ENCODE measurements at places on chromosomes 6 and 20.

- DNase-seq = no peak
Observed at GRCh38 chr6:17011985-17012384, 89.9 kb upstream of the STMND1 start.

DNA sequence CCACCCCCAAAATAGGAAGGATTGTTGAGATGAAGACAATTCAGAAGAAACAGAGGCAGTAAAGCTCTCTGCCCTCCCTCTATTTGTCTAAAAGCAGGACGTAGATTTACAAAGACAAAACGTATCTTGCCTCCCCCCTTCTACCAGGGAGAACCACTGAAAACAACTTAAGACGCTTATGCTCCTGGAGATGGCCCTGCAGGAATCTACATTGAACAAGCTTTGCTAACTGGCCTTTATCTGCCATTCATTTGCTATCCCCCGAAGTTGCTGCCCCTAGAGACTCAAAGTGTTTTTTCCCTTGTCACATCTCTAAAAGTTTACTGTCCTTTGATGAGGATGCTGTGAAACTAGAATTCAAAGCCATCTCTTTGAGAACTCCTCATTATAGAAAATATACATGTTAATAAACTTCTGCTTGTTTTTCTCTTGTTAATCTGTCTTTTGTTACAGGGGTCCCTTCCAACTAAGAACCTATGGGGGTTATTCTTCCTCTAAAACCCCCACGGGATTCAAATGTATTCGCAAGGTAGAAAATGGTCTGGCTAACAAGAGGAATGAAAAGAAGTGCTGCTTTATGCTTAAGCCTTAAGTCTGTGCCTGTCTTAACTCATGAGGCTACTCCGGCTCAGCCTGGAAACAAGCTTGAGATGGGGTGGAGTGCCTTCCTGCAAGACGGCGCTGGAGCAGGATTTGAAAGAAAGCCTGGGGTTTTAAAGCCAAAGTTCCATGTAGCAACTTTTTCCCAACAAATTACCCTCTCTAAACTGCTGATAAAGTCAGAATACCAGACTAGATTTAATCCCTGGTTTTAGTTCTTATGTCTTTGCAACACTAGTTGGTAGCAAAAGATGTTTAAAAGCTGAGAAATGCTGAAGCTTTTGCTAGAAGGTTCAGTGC lies 88.0 kb downstream of the CLIC5 start:
- DNase-seq = no peak

GRCh38 chr6:128848212-128848935 lies 34.6 kb upstream of the LAMA2 start:
- DNase-seq = no peak

DNA sequence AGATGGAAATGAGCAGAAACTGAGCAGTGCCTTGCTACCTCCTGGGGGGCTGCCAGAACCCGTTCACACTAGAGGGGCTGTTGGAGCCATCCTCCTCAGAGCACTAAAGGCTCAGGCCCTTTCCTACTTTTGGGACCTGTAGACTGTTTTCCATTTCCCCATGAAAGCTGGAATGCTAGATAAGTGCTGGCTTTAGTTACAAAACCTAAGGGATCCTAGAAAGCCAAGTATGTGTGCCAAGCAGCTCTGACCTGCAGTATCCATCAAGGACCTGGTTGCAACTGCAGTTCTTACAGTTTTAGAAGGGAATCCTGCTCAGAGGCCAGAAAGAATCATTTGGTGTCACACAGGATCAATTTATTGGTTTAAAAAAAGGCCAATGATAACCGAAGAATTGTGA lies 176.7 kb upstream of the COL21A1 start:
- no peak for DNase-seq

- DNase-seq = no peak
Observed at GRCh38 chr6:16089232-16090062, 39.4 kb upstream of the MYLIP start.

- DNase-seq = no peak
Observed at GRCh38 chr6:84103029-84103428, 69.5 kb downstream of the MRAP2 start.

GRCh38 chr6:45272626-45273025 lies 55.5 kb upstream of the RUNX2 start:
- DNase-seq = no peak

- peak; percentile 40 for DNase-seq
Observed at GRCh38 chr6:20126789-20127653, 85.2 kb downstream of the MBOAT1 start.

- DNase-seq = no peak
Observed at GRCh38 chr6:3458706-3459421, 2.0 kb upstream of the SLC22A23 start.

GRCh38 chr6:27293436-27294098 lies 18.5 kb downstream of the POM121L2 start:
- no peak for DNase-seq

DNA sequence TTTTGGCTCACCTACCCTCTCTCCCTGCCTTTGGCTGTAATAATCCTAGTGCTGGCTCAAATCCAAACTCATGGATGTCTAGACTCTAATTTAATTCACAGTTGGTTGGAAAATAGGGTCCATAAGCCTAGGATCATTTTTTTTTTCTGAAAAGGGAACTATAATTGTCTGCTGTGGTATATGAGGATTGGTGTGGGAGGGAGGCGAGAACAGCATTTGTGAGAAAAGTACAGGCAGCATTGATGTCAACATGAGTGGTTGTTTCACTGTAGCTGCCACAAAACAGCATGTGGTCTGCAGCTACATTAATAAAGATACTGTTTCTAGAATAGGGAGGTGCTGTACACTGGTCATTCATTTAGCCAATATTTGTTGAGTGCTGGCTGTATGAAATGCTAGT lies 18.6 kb upstream of the POLR1H start:
- no peak for DNase-seq

- no peak for DNase-seq
Observed at GRCh38 chr6:160048471-160048870, 73.1 kb upstream of the SLC22A1 start.

GRCh38 chr6:132005178-132005577 lies 54.0 kb upstream of the CCN2 start:
- DNase-seq = no peak

DNA sequence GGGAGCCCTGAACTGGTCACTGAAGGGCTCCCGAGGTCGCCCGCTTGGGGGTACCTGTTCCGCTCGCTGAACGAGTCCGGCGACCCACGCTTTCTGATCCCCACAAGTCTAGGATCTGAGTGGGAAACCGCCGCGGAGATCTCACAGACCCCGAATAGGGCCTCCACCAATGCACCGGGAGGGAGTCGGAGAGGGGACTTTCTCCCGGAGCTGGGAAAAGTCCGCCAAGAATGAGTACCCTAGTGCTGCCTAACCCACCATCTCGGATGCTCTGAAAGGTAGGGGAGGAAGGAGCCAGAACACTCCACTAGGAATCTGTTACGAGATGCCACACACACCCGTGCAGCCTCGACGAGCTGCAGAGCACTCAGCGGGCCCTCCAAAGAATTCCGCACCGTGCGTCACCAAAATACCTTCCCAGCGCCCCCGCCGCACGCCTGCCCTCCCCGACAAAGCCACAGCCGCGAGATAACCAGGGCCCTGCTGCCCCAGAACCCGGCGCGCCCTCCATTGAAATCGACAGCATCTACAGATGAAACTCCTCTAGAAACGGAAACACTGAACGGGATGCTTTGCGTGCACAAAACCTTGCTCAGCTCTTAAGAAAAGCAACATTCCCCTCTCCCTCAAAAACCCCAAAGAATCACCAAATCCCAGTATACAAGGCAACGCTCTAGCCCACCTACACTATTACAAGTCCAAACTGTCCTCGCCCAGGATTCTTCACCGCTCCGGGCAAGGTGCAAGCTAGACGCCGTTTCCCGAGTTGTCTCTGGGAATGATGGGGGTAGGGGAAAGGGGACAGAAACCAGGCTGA lies 686 bp downstream of the COL12A1 start:
- DNase-seq = no peak

DNA sequence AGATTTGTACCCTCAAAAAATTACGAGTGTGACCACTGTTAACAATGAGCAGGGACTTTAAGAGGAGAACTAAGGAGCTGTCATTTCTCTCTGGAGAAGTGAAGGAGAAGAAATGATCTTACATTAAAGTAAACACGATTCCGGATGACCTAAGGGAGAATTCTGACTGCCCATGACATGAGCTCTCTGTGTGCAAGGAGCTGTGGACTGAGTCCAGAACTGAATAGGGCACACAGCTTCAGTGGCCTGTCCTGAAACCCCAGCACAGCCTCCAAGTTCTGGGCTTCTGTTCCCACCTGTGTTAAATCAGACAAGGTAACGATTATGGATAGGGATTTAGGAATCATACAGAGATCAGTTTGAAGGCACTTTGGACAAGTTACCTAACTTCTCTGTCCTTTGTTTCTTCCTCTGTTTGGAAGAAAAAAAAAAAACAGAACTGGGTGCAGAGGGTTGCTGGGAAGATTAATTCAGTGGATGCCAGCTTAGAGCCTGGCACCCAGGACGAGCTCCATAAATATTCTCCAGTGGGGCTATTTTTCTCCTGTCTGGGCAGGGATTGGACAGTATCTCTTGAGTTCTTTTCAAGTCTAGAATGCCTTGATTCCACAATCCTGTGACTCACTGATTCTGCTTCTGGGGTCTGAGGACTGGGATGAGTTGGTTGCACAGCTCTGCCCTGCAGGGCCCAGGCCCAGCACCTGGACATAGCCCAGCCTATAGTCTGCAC lies 65.7 kb downstream of the MRPL14 start:
- no peak for DNase-seq

DNA sequence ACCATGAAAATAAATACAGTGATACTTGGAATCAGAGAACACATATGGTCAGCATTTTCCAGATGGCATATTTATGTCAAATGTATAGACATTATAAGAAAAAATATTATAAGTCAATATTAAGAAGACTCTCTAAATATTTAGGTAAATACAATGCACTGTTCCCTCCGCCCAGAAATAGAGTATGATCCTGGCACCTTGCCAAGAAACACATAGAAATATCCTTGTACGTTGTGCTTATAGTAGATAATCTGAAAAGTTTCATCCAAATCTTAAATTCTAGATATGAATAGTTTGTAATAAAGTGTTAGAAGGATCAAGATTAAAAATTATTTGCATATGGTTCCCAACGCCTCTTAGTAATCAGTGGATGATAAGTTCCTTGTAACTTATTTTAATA lies 645.8 kb upstream of the GJE1 start:
- no peak for DNase-seq

- no peak for DNase-seq
Observed at GRCh38 chr6:123402052-123402451, 234.7 kb downstream of the TRDN start.

DNA sequence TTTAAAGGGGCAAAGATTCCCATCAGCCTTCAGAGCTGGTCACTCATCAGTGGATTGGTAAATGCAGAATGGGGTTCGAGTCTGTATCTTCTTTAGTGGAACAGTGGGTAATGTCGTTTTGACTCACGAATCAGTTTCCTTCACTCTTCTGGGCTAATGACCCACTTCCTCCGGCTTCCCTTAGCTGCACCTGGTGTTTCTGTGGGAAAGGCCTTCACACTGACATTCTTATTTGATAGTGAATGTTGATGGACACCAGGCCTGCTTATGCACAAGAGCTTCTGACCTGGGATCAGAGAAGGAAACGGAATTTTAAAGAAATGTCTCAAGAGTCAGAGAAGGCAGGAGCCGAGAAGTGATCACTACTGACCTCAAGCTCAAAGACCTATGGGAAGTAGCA lies 272.0 kb upstream of the SULF2 start:
- no peak for DNase-seq
